CD4-positive, alpha-beta T cell (primary cell): ENCODE measurements at places on chromosomes 7 and 10.

DNA sequence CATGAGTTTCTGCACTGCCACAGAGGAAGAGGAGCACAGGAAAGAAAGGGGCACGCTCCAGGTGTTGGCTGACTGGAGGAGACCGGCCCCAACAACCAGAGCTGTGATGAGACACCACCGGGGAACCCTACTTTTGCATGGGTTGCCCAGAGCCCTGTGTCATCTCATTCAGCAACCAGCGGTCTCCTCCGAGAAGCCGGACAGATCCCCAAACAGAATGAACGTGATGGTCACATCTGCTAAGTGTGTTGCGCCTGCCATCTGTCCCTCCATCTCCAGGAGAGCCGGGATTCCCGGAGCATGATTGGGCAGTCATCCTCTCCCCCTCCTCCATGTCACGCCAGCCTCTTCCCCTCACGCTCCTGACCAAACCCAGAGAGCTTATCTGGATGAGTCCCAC is 22.9 kb downstream of the PARP12 start:
- DNase-seq: no peak

GRCh38 chr7:7271094-7271874 is 88.9 kb downstream of the C1GALT1 start:
- no peak for DNase-seq

DNA sequence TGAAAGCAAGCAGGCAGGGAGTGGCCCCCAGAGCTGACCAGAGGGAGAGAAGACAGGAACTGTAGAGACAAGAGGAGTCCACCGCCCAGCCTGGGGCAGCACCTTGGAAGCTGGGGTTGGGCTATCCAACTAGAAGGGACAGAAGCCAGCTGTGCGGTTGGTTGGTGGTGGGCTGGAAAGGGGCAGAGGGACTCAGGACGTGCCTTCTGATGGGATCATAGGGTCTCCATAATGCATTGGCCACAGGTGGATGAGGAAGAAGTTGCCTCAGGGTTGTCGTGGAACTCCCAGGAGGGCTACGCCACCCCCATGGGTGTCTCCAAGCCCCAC is 114.0 kb upstream of the RET start:
- DNase-seq: no peak

DNA sequence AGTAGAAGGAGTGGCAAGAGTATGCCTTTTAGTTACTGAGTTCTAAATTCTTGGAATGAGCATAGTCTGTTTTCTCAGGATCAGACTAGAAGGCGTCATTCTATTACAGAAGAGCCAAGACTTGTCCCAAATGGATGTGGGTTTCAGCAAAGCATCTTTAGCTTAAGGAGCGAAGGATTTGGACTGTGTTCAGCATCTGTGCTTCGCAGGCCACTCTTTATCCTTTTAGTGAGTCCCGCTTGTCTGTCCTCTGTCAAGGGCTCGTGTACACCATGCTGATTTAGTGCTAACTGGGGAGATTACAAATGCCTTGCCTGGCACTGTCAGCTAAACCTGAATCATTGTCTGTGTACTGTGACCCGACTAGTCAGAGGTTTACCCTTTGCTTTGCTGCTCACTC is 465.7 kb downstream of the AUTS2 start:
- no peak for DNase-seq

- no peak for DNase-seq
Measured at GRCh38 chr7:29288181-29289091, 93.9 kb downstream of the CHN2 start.

GRCh38 chr10:117535298-117536071 is 7.1 kb upstream of the EMX2 start:
- no peak for DNase-seq

GRCh38 chr7:127584648-127585043 is 750 bp downstream of the GCC1 start:
- no peak for DNase-seq

DNA sequence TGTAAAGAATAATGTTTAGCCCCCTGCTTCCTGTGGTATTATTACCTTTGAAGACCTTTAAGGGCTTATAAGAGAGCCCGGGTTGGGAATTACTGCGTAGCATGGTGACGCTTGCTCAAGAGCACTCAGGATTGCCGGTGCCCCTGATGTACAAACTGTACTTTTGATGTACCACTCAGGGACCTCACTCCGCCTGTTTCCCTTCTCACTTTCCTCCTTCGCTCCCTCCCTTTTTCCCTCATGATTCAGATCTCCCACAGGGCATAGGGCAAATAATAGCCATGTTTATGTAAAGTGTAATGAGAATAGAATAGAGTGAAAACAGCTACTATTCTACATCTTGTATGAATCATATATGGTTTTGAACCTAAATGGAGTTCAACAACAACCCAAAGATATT is 77.8 kb upstream of the PDCD4 start:
- DNase-seq: no peak

- no peak for DNase-seq
Measured at GRCh38 chr10:30158325-30158960, 99.1 kb upstream of the JCAD start.

DNA sequence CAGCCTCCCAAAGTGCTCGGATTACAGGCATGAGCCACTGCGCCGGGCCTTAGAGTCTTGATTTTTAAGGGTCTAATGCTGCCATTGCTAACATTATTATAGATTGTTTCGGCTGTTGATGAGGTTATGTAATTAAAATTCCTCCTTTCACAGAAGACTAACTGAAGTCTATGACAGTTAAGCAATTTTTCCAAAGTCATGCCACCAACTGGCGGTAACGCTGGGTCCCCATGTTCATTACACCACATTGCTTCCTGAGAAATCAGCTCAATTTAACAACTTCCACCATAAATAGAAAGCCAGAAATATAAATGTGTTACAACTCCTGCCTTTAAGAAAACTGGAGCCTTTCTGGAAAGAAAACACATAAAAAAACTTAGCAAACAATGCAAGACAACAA is 3.5 kb downstream of the ERLIN1 start:
- no peak for DNase-seq

GRCh38 chr10:13221572-13221971 is 12.6 kb downstream of the UCMA start:
- DNase-seq: no peak

DNA sequence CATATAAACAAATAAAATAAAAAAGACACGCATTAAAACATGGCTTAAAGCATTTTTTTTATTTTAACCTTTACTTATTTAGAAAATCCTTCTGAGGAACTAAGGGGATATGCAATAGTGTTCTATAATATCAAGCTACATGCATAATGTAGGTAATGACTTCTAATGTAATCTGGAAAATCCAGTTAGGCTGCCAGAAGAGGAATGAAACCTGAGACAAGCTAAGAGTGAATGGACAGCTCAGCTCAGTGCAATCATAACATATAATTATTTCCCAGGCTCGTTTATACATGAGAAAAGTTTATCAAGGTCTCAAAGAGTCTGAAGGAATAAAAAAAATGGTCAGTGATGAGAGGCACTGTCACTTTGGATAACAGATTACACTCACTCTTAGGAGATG is 649.0 kb upstream of the PCDH15 start:
- DNase-seq: no peak

DNA sequence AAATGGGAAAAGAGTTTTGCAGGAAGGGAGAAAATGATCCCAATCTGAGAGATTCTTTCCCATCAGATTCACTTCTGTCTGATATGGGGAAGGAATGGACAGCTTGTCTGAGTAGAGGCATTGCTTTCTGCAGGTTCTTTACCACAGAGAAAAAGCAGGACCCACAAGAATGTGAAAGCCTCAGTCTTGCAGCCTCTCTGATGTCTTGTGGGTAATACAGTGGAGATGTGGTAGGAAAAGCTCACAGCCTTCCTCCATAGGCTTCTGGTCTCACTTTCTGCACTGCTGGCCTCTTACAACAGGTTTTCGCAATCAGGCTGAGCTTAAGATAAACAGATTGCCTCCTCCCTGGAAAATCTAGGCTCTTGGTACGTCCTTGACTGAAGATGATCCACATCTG is 551 bp downstream of the IFIT1 start:
- no peak for DNase-seq

DNA sequence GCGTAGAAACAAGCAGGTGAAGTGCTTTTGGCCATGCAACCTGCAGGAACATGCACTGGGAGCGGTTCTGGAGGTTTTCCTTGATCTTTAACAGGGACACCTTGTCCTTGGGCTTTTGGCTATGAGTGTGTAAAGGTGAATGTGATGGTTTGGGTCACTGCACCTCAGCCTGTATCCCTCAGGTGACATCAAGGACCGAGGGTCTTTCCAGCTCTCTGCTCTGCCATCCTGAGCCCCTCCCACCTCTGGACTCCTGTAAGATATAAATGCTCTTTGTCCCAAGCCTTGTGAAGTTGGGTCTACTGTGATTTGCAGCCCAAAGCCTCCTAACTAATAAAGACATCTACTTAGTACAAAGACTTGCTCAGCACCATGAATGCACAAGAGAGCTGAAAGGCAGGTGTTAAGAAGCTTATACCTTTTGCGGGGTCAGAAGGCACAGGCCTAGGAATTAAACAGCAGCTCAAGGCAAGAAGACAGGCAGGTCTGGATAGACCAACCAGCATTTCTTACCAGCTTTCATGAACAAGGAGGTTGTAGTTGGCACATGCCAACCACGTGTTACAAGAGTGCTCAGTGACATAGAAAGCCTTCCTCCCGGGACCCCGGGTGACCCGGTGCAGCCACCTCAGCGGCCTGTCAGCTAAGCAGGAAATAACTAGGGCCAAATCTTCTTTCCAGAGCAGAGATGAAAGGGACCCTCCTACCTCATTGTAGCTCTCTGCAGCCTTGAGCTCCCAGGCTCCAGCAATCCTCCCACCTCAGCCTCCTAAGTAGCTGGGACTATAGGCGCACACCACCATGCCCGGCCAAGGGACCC is 89.9 kb downstream of the CARD11 start:
- no peak for DNase-seq
